Daoy (cell line): ENCODE measurements at places on chromosomes 4 and X. TPM values are rescaled to one million over a fixed set of nuclear protein-coding genes. Genes with fewer than 3 reads are reported as not detected.
A peak's percentile ranks its signal among the peaks of the same experiment; 100 is the strongest.

DNA sequence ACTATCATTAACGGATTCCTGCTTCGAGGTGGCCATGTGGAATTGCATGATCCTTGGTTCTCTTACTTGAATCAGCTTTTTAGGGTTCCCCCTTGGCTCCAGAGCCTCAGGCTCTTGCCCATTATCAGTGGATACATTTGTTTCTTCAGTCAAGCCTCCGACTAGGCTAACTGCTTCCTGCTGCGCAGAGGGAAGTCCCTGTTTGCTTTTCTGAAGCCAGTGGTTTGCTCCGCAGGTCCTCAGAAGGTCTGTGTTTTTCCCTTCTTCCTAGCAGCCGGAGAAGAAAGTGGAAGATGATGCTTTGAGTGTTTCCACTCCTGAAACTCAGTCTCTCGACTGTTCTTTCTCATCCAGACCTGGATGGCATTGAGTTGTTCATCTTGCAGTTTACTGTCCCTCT is 20.6 kb downstream of the SRD5A3 start:
- DNase-seq = no peak

DNA sequence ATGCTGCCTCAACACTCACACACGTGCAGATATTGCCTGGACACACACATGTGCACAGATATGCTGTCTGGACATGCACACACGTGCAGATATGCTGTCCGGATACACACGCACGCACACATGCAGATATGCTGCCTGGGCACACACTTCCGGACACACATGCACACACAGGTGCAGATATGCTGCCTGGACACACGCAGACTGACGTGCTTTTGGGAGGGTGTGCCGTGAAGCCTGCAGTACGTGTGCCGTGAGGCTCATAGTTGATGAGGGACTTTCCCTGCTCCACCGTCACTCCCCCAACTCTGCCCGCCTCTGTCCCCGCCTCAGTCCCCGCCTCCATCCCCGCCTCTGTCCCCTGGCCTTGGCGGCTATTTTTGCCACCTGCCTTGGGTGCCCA is 14.7 kb downstream of the FGFRL1 start:
- DNase-seq = peak; percentile 47

- peak; percentile 70 for DNase-seq
Observed at GRCh38 chr4:41418444-41418843, 119.5 kb upstream of the LIMCH1 start.

GRCh38 chr4:101835121-101835904 is 44.8 kb downstream of the BANK1 start:
- DNase-seq = no peak

GRCh38 chrX:101740642-101741041 is 81.0 kb upstream of the ARMCX2 start:
- no peak for DNase-seq

DNA sequence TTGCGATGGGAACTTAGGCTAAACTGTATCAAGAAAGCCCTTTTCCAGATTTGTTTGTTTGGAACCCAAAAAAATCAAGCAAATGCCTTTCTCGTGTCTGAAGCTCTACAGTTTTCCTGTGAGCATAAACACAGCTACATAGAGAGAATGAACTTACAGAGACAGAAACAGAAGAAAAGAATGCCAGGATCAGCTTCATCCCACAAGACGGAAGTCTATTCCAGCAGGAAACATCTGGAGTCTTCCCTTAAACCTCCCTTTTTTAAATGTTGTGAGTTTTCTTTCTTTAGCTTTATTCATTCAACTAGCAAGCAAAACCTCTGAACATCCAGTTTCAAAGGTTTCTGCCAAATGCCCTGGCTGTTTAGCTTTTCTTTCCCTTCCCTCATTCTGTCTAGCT is 32.6 kb upstream of the ZFP42 start:
- DNase-seq = no peak

GRCh38 chr4:82124932-82125786 is 248.6 kb downstream of the HNRNPD start:
- DNase-seq = no peak

GRCh38 chr4:20323991-20324390 is 72.3 kb downstream of the SLIT2 start:
- no peak for DNase-seq

DNA sequence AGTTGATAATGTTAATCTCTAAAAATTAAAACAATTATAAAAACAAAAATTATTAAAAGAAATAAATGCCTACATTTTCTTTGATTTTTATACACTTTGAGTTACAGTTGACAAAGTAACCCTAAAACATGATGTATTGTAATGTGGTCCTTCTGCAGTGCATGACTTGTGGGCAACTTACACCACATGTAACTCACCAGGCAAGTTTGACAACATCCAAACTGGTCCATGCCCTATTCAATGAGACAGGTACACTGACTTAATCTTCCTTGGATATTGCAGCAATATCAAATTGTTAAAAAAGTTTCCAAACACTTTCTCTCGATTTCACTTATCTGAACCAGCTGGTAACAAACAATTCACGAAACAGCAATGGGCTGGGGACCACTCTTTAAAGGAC is 81.5 kb downstream of the FTHL17 start:
- no peak for DNase-seq

DNA sequence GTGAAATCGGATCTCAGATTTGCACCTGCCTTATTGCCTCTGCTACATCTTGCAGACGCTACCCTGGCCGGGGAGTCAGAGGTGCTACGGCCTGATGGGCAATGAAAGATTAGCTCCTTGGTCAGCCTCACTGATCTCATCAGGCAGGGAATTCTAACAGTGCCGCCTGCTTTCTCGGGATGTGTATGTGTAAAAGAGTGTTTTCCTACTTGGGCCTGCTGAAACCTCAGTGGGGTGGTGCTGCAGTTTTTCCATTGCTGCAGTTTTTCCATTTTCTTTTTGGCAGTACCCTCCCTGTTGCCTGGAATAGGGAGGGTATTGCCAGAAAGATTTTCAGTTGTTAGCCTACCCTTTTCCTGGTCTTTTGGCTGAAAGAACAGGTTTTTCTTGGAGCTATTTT is 117.5 kb downstream of the CDKL5 start:
- no peak for DNase-seq

GRCh38 chr4:32454482-32454881 is 1734.3 kb downstream of the PCDH7 start:
- DNase-seq = no peak

- DNase-seq = peak; percentile 60
Observed at GRCh38 chr4:164648151-164648848, 105.6 kb upstream of the SMIM31 start.

- DNase-seq = no peak
Observed at GRCh38 chr4:67558493-67558892, at the start of gene STAP1. TSS of gene STAP1 (plus strand) at chr4:67558727. CDS start at chr4:67558810, 83 bp downstream.

DNA sequence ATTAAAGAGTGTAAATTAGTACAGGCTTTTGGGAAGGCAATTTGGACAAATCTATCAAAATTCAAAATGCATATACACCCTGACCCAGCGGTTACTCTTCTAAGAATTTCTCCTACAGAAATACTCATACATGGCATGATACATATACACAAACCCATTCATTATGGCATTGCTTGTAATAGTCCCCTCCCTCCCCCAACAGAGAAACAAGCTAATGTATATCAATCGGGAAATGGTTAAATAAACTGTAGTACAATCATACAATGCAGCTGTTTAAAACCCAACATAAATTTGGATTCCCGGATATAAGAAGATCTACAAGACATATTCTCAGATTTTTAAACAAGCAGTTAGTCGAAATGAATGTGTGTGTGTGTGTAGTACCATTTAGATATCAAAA is 808 bp downstream of the HUWE1 start:
- DNase-seq = no peak

DNA sequence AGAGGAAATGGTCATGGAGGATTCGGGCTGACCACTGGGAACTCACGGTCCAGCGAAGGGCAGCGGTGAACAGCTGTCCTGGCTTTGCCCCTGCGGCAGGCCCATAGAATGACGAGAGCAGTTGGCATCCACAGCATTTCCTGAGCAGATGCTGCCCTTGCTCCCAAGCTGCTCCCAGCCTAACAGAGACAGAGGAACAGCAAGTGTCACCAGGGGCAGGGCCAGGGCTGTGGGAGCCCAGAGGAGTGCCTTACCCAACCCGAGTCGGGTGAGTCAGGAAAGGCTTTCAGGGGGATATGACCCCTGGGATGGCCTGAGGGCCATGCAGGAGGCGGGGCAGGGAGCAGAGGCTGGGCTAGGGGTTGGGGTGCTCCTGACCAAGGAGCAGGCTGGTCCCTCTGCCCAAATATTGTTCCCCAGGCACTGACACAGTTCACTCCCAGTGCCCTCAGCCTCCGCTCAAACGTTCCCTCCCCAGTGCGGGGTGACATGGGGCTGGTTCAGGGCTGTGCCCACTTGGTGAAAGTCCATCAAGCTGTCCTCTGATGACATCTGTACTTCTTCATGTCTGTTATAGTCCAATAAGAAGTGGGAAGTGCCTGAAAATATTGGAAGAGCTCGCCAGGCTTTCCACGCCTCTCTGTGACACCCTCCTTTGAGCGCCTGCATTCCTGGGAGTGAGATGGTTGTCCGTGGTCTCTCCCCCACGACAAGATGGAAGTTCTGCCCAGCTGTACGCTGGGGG is 64.7 kb upstream of the GPR78 start:
- DNase-seq = peak; percentile 69

- DNase-seq = no peak
Observed at GRCh38 chrX:48936429-48937053, 17.7 kb upstream of the PIM2 start.

DNA sequence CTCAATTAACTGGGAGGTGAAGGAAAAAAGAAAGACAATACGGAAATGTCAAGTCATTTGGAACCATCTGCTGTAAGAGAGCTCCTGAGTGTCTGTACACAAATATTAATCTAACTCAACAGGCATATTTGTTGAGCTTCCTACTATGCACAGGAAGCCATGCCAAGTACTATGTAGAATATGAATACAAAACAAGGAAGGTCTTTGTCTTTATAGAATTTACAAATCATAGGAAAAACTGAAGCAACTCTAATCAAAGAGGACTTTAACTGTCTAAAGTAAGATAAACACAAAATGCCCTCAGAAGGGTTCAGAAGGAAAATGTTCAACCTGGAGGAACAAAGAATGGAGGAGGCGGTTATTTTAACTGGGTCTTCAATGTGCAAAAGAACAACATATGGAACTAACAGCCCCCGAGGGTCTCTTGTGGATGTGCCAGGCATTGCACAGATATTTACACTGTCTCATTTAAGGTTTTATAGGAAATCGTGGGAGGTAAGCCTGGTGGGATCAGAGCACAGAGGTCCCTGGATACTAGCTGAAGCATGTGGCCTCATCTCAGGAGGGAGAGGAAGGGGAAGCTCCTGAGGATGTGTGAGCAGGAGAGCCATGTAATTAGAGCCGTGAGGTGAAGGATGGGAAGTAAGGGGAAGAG is 5.8 kb downstream of the FAM114A1 start:
- DNase-seq = no peak

DNA sequence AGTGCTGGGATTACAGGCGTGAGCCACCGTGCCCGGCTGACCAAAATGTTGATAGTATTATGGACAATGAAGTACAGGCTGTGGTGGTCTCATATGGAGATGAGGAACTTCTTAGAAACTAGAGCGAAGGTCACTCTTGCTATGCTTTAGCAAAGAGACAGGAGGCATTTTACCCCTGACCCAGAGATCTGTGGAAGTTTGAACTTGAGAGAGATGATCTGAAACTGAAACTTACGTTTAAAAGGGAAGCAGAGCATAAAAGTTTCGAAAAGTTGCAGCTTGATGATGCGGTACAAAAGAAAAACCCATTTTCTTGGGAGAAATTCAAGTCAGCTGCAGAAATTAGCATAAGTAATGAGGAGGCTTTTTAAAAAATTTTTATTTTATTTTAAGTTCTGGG is 8.5 kb upstream of the CTAG2 start:
- DNase-seq = no peak

- peak; percentile 6 for DNase-seq
Observed at GRCh38 chr4:53346920-53347852, 18.7 kb downstream of the SCFD2 start.

GRCh38 chr4:127781300-127782024 is 660 bp upstream of the HSPA4L start:
- DNase-seq = peak; percentile 27

DNA sequence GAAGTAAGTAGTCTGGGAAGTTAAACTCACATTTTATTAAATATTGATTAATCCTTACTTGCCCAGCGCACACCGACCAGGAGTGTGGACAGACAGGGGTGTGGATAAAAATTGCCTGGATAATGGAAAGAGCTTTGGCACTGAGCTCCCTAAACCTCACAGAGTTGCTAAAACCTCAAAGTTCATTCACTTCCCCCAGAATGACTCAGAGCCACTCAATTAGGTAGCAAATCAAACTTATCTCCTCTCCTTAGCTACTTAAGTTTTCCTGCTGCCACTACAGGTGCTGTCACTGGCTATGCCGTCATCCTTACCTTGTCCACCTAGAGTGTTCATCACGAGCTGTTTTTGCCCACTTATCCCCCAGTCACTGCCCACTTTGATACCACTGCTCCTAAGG is 27.0 kb upstream of the MID1IP1 start:
- DNase-seq = peak; percentile 6

- DNase-seq = no peak
Observed at GRCh38 chr4:137531168-137531985, 917 bp downstream of the PCDH18 start.

GRCh38 chrX:153539171-153539978 is 21.9 kb downstream of the ATP2B3 start:
- DNase-seq = peak; percentile 72

- no peak for DNase-seq
Observed at GRCh38 chr4:92050875-92051274, 252.9 kb upstream of the GRID2 start.

GRCh38 chr4:83569429-83569828 is 33.5 kb downstream of the GPAT3 start:
- no peak for DNase-seq

DNA sequence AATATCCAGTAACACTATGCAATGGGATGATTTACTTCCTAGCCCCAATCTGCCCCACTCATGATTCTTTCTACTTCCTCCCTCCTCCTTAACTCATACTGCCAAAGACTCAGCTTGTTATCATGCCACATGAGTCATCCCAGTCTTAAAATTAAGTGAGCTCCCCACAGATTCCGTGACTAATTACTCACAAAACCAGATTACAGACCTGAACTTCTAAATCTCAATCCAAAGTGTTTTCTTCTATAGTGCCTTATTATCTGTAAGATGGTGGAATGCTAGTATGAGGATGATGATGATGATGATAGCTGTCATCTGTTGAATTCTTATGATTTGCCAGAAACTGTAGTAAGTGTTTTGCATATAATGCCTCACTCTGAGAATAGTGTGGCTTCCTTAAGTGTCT is 27.7 kb upstream of the GPC3 start:
- DNase-seq = peak; percentile 52

The NDST4 gene
- not detected in 2 replicates for total RNA-seq

The GAGE1 gene
- total RNA-seq = 57.2 and 91.5 TPM in 2 replicates

The CSN1S1 gene
- total RNA-seq = not detected in 2 replicates

The MAGEA1 gene
- total RNA-seq = 2.7 and 3.3 TPM in 2 replicates

The XG gene
- total RNA-seq = not detected in 2 replicates

The C4orf50 gene
- total RNA-seq = not detected in 2 replicates

The COX7B gene
- 525 and 577 TPM in 2 replicates for total RNA-seq

The CCSER1 gene
- total RNA-seq = 0.80 and 1.0 TPM in 2 replicates
